ENCODE measurements at places on chromosomes 6 and 20.

GRCh38 chr20:35907017-35907701 lies 47.1 kb downstream of the SCAND1 start:
- DNase-seq = no peak

- peak; percentile 26 for DNase-seq
Observed at GRCh38 chr6:7052443-7053011, 55.2 kb upstream of the RREB1 start.

DNA sequence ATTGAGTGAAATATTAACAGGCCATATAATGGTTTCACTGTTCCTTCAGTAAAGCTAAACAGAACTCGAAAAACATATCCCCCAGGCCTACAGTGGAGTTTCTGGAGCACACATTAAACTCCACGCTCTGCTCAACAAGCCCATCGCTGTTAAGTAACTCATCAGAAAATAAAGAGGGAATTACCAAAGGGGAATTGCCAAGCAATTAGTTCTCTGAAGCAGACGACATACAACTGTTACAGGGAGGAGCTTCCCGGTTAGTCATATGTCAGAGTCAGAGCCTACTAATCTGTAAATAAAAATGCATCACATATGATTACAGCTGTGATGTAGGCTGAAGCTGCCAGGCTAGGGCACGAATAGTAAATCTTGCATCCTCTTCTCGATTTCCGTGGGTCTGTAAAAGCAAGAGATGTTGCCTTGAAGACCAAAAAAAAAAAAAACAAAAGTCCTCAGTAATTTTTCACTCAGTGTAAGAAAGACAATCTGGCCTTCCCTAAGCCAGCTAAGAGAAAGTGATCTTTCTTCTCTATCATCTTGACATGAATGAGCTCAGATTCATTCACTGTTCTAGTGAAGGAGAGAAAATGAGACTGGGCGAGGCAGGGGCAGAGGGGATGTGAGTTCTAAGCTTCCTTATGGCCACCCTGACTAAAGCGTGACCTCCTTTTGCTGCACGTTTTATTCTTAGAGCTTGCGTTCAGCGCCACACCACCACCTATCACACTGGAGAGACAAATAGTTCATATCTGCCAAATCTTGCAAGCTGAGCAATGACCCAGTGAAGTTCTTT lies 13.8 kb downstream of the ATXN1 start:
- no peak for DNase-seq

- no peak for DNase-seq
Observed at GRCh38 chr20:24379484-24379927, 89.9 kb upstream of the SYNDIG1 start.

DNA sequence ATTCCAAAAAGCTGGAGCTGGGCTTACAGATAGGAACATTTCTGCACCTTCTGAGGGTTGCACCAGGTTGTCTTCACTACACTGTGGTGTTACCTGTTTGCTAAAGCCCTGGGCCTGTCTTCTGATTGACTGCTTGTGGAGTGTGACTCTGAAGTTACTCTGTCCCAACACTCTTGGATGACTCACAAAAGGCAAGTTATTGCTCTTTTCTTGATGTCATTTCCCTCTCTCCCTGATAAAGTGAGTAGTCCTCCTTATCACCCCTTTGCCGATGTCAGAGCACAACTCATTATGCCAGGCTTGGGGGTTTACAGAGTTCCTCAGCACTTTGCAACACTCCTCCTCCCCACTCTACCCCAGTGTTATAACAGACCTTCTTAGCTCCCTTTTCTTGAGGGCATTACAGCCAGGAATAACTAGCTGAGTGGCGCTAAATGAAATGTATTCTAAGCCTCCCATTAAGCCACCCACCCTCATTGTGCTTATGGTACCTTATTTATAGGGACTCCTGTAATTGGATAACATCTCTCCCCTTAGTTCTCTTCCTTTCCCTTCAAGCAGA lies 36.1 kb upstream of the NKX2-4 start:
- DNase-seq = no peak

DNA sequence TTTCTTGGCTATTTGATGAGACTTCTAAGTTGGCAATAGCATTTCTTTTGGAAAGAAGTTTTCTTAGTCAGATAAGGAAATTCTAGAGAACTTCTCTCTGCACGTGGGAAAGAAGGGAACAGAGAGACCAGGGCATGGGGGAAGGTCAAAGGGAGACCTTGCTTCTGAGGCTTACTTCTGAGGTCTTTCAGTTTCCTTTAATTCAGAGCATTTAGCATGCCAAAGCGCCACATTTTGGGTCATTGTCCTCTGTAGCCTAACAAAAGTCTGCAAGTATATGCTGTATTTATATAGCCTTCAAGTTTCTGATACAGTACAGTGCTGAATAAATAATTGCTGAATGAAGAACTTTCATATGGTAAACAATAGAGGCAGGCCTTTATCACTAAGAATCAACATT lies 95.6 kb downstream of the SAMD3 start:
- DNase-seq = no peak

DNA sequence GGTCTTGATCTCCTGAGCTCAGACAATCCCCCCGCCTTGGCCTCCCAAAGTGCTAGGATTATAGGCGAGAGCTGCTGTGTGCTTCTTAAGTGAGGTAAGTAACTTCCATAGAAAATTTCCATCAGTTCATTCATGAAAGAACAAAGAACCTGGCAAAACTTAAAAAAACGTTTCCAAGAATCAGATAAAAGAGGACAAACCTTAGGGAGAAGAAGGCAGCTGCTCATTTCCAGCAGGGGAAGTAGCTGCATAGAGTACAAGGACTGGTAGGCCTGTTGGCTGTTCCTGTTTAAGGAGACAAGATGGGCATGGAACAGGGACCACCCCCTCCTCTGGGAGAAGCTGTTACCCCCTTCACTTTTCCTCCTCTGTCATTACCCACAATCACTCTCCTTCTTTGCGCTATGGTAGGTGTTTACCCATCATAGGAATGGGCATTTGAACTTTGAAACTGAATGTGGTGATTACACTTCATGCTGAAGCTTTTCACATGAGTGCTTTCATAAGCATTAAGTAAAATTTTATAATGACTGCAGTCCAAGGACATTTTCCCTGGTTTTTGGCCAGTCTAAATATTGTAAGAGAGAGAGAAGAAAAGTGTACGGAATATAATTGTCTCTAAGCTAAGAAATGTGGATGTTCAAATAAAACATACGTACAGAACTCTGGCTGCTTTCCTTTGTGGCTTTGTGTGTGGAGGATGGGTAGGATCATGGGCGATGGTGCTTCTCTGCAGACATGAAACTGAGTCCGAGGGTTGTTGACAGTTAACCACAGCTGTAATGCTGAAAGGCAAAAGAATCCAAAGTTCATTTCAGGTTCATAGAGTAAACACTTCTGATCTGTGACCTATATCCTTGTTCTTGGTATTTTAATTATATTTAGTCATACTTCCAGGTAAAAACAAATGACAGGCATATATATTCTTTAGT lies 56.4 kb downstream of the CCN2 start:
- DNase-seq = no peak

DNA sequence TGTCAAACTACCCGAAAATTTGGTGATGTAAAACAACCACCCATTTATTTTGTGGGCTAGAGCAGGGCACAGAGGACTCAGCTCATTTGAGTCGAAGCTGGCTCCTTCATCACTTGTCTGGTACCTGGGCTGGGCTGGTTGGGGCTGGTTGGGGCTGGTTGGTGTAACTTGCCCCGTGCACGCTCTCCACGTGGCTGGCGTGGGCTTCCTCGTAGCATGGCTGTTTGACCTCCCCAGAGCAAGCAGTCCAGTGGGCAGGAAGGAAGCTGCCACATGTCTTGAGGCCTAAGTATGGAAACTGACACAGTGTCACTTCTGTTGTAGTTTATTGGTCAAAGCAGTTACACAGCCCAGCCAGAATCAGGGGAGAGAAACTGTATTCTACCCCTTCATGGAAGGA lies 27.1 kb downstream of the BCAS4 start:
- DNase-seq = no peak

- no peak for DNase-seq
Observed at GRCh38 chr20:48738399-48739304, 89.1 kb downstream of the PREX1 start.

- DNase-seq = no peak
Observed at GRCh38 chr6:6643398-6643797, 54.9 kb downstream of the LY86 start.

GRCh38 chr20:48541581-48542071 lies 286.2 kb downstream of the PREX1 start:
- DNase-seq = no peak
